ENCODE measurements at places on chromosomes 5 and 9.

GRCh38 chr5:17406423-17406838 lies 91.6 kb upstream of the TAF11L2 start:
- DNase-seq = no peak

GRCh38 chr5:132669966-132670882 lies 3.6 kb upstream of the IL4 start:
- no peak for DNase-seq

DNA sequence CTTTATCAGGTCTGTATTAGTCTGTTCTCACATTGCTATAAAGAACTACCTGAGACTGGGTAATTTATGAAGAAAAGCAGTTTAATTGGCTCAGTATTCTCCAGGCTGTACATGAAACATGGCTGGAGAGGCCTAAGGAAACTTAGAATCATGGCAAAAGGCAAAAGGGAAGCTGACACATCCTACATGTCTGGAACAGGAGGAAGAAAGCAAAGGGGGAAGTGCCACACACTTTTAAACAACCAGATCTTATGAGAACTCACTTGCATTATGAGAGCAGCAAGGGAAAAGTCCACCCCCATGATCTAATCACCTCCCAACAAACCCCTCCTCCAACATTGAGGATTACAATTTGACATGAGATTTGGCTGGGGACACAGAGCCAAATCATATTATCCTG lies 132.1 kb downstream of the PCSK1 start:
- no peak for DNase-seq

GRCh38 chr5:115544043-115544435 lies 536 bp downstream of the FEM1C start:
- no peak for DNase-seq

DNA sequence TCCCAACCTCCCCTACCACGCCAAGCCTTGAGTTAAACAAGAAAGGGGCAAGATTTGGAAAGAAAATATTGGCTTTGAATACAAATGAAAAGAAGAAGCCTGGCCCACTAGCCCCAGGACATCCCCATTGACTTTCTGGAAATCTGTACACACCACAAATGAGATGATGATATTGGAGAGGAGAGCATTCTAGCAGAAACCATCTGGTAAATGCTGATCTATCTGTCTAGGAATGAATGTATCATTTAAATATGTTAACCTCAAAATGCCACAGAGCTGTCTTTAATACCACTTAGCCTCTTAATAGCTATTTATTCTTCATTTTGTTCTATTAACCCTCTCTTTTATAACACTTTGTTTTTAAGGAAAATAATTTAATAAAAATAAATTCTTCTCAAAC lies 270.2 kb upstream of the PDE4D start:
- DNase-seq = no peak

GRCh38 chr9:134314950-134315715 lies 11.1 kb upstream of the RXRA start:
- no peak for DNase-seq
